Mesenchymal stem cell (in vitro differentiated cells and primary cell): ENCODE measurements at places on chromosomes 7 and 10.

DNA sequence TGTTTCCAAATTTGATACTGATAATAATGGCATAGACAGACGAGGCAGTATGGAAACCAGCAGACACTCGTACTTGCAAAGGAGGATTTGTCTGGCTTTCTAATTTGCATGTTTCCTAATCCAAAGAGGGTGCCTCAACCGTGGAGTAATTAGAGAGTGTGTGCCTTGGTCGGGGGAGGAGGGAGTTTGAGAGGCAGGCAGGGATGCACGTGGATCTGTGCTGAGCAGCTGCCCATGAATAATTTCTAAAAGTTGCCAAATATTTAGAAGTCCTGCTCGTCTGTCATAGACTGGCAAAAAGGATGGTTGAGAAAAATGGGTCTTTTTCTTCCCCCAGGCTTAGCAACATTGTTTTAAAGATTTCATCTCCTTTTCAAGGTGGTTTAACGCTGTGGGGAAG, 69.4 kb downstream of the PTPRE start:
- DNase-seq, result peak; percentile 64

- DNase-seq, result no peak
Measured at GRCh38 chr10:118472415-118473304, 122.8 kb downstream of the PRLHR start.

DNA sequence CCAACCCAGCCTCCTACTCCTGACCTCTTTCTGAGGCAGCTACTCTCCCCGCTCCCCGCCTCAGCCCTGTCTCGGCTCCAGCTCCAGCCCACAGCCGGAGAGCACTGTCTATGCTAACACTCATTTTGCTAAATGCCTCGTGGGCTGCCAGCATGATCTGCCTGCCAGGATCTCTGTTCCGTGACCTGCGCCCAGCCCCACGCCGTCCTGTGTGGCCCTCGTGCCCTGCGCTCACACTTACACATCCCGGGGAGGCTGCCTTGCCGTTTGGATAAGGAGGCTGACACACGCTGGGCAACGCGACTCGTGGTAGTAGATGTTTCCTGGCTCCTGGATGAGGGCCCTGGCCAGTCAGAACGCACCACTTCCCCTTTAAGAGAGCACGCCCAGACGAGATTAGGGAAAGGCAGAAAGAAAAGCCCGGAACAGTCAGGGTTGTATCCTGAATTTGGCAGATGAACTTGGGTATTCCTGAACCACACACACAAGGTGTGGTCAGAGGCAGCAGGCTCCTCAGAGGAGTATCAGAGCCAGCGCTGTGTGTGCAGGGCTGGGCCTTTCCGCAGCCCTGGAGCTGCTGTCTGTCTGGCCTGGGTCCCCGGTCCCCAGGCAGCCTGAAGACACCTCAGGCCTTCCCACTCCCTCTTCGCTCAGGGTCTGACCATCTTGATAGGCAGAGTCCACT, 97.7 kb upstream of the EFCAB10 start:
- DNase-seq, result no peak

GRCh38 chr7:44391171-44391570, 65.8 kb upstream of the CAMK2B start:
- no peak for DNase-seq
